ENCODE measurements at places on chromosomes 7 and 10.

DNA sequence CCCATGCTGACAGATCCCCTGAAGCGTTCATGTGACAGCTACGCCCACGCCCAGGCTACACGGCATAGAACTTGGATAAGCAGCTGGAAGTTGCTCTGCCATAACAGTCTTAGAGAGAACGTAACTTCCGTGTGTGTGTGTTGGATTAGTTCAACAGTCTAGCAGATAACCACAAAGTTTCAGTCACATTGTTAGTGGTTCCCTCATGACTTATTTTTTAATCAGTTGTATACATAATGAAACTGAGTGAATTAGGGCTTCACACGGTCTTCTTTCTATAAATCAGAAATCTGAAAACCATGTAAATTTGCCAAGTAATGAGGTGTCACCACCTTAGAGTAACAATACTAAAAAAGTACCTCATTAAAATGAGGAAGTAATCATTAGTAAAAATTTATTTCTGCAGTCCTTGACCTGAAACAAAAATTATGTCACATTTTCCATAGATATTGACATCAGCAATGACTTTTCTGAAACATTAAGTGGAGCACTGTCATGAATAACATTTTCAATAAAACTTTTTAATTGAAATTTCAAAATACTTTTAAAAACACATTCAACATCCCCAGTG is 21.7 kb upstream of the MACC1 start:
- DNase-seq: no peak

GRCh38 chr7:74498996-74499834 is 45.5 kb downstream of the GTF2IRD1 start:
- no peak for DNase-seq

DNA sequence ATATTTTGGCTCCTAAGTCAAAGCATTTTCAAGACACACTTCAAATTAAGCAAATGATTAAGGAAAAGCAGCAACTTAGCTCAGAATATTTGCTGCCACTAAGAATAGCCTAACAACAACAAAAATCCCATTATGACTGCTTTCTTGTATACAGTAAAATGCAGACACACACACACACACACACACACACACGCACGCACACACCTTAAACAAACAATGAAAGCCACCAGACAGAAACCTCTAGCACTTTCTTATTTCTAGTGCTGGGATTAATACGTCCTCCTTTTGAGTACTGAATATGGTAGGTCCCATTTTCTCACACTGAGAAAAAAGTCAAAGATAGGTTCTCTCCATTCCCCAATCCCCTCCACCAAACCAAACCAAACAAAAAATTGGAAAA is 23.4 kb upstream of the FEZF1 start:
- DNase-seq: no peak

DNA sequence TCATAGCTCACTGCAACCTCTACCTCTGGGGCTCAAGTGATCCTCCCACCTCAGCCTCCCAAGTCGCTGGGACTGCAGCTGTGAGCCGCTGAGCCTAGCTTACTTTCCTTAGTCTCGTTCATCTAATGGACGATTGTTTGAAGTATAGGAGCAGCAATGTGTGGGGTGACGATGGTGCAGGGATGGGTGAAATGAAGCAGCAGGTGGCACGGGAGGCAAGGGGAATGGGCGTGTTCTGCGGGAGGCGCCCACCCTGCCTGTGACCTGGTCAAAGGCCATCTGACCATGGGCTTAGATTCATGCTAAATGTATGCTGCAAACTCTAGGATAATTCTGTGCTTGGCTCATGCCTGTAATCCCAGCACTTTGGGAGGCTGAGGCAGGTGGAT is 210.7 kb downstream of the MAD1L1 start:
- DNase-seq: no peak

DNA sequence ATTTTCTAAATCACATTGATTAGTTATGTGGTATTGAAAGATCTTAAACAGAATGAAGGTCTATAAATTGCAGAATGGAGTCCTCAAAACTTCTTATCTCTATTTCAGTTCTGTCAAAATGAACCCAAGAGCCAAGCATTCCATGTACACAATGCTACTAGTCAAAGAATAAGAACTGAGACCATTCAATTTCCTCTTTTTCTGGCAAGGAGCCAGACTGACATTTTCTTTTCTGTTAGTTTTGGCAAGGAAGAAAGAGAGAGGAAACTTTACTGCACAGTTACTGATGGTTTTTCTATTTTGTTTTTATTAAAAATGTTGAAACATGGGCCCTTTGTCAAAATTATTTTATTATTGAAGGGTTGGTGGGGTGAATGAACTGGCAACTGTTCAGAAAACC is 181.8 kb upstream of the FERD3L start:
- no peak for DNase-seq

DNA sequence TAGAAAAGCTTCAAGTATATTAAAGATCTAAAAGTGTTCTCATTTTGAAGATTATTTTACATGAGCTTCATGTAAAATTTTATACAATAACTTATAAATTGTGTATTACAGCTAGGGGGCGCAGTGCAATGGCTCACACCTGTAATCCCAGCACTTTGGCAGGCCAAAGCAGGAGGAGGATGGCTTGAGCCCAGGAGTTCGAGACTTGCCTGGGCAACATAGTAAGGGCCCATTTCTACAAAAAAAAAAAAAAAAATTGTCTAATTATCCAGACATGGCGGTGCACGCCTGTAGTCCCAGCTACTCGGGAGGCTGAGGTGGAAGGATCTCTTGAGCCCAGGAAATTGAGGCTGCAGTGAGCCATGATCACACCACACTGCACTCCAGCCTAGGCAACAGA is 16.6 kb downstream of the ACBD5 start:
- DNase-seq: no peak

DNA sequence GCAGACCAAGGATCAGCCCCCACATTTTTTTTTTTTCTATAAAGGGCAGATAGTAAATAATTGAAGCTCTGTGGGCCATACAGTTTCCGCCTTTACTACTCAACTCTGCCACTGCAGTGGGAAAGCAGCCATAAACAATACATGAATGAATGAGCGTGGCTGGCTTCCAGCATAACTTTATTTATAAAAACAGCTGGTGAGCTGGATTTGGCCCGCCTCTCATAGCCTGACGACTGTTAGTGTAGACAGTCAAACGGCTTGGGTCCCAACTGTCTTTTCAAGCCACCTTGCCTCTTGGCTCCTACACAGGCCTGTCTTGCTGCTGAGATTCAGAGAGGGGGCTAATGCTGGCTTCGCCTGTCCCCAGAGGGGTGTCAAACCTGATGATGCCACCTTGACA is 169.8 kb upstream of the GPR26 start:
- no peak for DNase-seq

- no peak for DNase-seq
Observed at GRCh38 chr10:124014416-124015154, 78.8 kb downstream of the CHST15 start.

GRCh38 chr10:35466170-35466569 is 129.9 kb downstream of the CCNY start:
- no peak for DNase-seq

Measured in stimulated activated CD8-positive, alpha-beta memory T cell treated with anti-CD3 and anti-CD28 coated beads, Interleukin-7, amount 100 ng/mL, for 1 hour (primary cell).